ENCODE measurements at places on chromosomes 6 and 20.

- DNase-seq, result no peak
Measured at GRCh38 chr6:2794171-2794730, 29.1 kb downstream of the WRNIP1 start.

- no peak for DNase-seq
Measured at GRCh38 chr6:87110636-87111035, 15.7 kb upstream of the CGA start.

- no peak for DNase-seq
Measured at GRCh38 chr6:43770372-43771209, 580 bp downstream of the VEGFA start.

DNA sequence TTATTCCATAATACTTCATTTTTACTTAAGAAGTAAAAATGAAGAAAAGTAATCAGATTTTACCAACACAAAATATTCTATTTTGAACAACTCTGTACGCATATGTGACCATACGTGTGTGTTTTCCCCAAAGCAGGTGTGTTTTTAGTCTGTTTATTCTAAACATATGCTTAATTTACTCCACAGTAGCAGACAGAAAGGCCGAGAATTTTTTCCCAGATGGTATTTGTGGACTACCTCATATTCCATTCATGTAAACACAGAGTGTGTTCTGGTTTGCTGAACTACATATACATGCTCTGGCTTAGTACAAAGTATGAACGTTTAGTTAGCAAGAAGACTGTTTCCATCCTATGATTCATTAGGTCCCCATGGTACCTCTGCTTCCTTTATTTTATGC is 233.3 kb upstream of the RUNX2 start:
- DNase-seq, result no peak

DNA sequence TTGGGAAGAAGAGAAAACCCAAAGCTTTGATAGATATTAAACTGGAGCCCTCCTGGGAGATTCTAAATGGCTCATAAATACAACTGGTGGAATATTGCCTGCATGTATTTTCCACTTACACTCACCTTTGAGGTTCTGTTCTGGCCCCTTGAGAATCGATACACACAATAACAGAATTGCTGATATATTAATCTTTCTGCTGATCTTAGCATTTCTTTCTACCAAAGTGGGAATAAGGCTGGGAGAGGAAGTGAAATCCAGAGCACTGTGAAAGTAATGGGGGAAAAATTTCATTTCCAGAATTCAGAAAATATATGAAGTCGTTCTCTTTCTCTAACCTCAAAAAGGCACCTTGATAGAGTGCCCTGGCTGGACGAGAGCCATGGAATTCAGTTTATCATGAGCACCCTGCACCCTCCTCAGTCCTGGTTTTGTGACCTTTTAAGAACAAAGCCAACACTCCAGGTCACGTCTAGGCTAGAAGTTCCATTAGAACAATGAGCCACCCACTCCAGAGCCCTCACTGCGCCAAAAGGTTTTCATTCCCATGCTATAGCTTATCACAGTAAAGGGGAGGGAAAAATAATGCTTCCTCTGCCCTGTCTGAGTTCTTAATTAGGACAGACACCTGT is 244.5 kb downstream of the CD83 start:
- no peak for DNase-seq

DNA sequence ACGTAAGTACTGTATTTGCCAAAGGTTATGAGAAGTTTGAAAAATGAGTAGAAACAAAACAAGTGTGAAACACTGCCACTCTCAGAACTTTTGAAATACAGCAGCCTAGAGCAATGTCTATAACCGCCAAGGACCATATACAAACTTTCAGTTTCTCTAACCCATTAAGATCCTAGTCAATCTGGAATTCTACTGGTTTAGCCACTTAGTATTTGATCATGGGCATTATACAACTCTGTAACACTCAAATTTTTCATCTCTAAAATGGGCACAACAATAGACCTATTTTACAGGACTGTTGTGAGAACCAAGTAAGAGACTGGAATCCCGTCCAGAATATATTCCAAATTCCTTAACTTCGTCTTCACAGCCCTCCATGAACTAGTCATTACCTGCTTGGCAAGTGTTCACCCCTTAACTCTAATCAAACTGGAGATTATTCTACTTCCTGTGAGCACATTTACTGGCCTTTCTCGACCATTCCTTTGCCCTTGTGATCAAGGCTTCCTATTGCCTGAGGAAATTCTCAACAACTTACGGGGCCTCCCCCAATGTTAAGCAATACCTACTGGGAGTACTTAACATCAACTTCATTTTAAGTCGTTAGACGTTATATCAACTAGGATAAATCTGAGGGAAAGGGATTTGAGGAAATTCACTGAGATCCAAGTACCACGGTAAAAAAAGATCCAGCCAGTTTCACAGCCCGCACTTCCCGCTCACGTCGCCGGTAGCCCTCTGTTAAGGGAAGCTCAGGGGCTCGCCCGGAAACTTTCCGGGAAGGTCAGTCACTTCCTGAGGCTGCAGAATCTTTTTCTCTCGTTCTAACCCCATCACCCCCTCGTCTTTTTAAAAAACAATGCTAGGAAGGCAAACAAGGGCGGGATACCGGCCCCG is 1.1 kb downstream of the EIF2S2 start:
- no peak for DNase-seq

- DNase-seq, result no peak
Measured at GRCh38 chr6:115666997-115667396, 393.7 kb downstream of the FRK start.

GRCh38 chr20:41052742-41053419 is 24.3 kb downstream of the TOP1 start:
- no peak for DNase-seq

- no peak for DNase-seq
Measured at GRCh38 chr6:79230149-79230548, 4.3 kb downstream of the HMGN3 start.

DNA sequence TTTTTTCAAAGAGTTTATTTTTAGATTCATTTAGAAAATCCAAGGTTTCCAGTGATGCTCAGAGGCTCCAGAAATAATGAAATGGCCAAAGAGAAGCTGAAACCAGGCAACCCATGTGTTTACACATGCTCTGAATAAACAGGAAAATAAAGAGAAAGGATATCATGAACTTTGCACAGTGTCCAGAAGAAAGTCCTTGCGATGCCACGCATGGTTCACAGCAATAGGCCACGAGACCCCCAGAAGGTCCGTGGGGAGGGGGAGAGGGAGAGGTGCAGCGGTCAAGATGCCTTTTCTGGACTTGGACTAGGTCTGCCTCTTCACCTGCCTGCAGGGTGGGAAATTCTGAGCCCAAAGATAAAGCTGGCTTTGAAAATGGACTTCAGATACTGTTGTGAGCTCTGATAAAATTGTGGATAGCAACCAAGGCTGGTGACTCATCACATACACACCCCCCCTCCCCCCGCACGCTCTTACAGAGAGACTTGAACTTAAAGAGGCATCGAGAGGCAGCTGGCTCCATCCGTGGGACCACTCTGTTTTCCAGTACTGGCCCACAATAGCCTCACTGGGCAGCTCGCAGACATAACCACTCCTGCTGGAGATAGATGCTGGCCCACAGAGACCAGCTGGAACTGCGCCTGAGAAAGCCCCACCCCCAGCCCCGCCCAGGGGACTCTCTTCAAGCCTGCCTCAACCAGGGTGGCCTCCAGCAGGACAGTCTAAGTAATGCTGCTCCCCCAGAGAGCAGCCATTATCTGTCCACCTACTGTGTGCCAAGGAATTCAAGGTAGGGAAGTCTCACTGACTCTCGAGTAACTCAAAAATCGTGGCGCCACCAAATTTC is 21.2 kb upstream of the NFATC2 start:
- DNase-seq, result no peak

GRCh38 chr6:169558774-169559441 is 142.9 kb downstream of the WDR27 start:
- DNase-seq, result no peak

DNA sequence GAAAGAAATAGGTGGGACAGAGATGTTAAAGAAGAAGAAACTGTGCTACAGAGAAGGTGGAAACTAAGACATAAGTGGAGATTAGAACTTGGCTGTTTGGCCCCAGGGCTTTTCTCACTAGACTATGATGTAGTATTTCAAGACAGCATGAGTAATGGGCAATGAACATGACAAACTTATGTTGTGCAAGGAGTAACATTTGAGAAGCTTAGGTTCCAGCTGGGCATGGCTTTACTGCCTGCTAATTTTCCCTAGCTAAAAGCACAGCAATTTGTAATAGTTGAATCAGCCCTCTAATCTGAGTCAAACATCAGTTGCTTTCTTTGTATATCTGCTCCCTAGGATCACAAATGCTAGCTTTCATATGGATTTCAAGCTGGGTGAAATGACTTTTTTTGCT is 294.3 kb upstream of the BMP2 start:
- no peak for DNase-seq

DNA sequence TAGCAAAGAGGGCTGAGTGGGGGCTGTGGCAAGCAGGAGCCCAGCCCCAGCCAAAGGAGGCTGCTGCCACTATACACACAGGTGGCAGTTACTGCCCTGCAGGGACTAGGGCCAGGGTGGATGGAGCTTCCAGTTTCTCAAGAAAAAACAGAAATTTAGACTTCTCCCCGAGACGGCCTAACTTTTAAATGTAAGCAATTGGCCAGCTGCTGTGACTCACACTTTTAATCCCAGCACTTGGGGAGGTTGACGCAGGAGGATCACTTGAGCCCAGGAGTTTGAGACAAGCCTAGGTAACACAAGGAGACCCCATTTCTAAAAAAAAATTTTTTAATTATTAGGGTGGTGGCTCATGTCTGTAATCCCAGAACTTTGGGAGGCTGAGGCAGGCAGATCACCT is 98.2 kb upstream of the NFATC2 start:
- no peak for DNase-seq

DNA sequence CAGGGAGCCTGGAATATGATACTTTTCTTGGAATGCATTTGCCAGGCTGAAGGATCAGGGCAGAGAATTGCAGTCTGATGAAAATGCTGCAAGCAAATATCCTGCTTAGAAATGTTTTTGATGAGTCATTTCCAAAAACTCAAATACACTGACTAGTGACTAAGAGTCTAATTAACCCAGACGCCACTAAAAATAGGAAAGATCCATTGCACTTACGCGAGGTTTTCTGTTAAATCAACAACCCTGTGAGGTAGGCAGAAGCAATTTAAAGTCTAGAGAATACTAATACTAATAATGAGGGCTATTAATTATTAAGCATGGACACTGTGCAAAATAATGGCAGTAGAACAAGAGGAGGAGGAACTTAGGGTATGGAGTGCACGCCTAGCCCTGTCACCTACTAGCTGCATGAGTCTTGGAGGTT is 130.1 kb upstream of the DOK5 start:
- no peak for DNase-seq

- DNase-seq, result no peak
Measured at GRCh38 chr20:23669327-23669726, 19.5 kb downstream of the CST4 start.

DNA sequence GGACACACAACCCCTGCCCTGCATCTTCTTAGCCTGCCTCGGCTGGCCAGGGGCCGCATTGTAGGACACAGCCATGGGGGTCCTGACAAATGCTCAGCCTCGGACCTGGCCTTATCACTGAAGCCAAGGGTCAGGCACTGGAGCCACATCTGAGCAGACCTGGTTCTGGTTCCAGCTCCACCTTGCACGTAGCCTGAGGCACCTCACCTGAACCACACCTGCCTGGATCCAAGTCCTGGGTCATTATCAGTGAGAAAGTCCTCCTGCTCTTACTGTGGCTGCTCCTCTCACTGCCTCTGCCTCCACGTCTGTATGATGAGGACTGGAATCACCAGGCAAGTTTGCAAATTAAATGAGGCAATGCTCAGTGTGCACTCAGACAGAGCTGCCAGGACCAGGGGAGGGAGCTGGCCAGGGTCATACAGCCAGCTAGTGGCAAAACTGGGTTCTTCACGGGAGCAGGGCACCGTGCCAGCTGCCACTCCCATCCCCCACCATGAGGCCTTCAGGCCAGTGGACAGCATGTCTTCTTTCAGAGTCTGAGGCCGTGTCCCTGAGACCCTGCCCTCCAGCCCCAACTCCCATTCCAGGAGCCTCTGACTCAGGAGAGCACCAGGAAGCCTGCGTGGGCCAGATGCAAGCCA is 40.2 kb downstream of the MRPL14 start:
- no peak for DNase-seq

GRCh38 chr6:75155631-75156030 is 50.2 kb downstream of the COL12A1 start:
- no peak for DNase-seq

GRCh38 chr6:47496935-47497579 is 19.5 kb downstream of the CD2AP start:
- no peak for DNase-seq

GRCh38 chr6:41318261-41318653 is 17.2 kb upstream of the NCR2 start:
- DNase-seq, result no peak

Data from NCI-H2081 (cell line).